ENCODE measurements at places on chromosomes 4 and X. TPM values are rescaled to one million over a fixed set of nuclear protein-coding genes. Genes with fewer than 3 reads are reported as not detected.

Gene GC
- not detected for total RNA-seq

Gene USP27X
- total RNA-seq: 0.57 TPM

Gene PCSK1N
- total RNA-seq: 28.7 TPM

Gene GAGE1
- total RNA-seq: 91.5 TPM

Gene IL21
- not detected for total RNA-seq

Gene HMX1
- 2.7 TPM for total RNA-seq

Gene MAOA
- total RNA-seq: 1.9 TPM

Gene HTN3
- total RNA-seq: not detected

Gene TMSB15A
- total RNA-seq: 31.4 TPM

Gene ACSL1
- total RNA-seq: 12.5 TPM

Gene RBM3
- 159 TPM for total RNA-seq

Gene NUDT10
- 14.7 TPM for total RNA-seq

Gene AGTR2
- not detected for total RNA-seq

Gene ASMT
- total RNA-seq: not detected

Gene SSX1
- total RNA-seq: not detected

Gene CT83
- total RNA-seq: not detected

Gene IDH3G
- total RNA-seq: 41.0 TPM

Gene SORCS2
- 0.91 TPM for total RNA-seq

Gene JAKMIP1
- total RNA-seq: 0.40 TPM

Gene SLC6A8
- total RNA-seq: 7.5 TPM

Gene AFP
- not detected for total RNA-seq

Gene NMU
- 5.1 TPM for total RNA-seq

Gene TMEM35A
- total RNA-seq: not detected

Gene CT45A1
- 34.0 TPM for total RNA-seq

Gene BEND2
- total RNA-seq: not detected
